Anterior cingulate cortex (tissue), 58 donors: ENCODE measurements at places on chromosomes 7 and 10.

- DNase-seq: no peak
These were observed 7.6 kb downstream of the BPGM start for GRCh38 chr7:134654104-134654775.

DNA sequence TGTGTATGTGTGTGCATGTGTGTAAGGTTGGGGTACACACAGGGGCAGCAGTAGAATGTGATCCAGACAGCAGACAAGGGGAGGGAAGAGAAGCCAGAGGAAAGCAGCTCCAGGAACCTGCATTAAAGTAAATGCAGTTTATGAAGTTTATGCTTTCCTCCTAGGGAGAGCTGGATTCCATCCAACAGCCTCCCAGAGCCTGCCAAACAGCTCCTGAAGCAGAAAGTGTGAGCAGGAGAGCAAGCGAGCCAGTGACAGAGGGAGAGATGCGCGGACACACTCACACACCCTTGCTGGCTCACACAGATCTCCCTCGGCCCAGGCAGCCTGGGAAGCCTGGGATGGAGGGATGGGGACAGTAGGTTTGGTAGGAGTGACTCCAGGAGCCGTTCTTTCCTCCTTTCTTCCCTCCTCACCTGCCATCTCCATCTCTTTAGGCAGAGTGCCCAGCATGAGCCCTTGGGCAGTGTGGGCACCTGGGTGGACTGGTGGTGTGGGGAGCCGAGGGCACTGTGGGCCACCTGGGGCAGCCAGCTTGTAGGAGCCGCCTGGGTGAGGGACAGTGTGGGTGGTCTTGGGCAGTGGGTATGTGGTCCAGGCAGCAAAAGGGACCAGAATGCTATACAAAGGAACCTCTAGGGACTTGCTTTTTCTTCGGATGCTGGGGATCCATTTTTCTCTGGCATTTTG lies 46.1 kb downstream of the PAX2 start:
- DNase-seq: no peak

DNA sequence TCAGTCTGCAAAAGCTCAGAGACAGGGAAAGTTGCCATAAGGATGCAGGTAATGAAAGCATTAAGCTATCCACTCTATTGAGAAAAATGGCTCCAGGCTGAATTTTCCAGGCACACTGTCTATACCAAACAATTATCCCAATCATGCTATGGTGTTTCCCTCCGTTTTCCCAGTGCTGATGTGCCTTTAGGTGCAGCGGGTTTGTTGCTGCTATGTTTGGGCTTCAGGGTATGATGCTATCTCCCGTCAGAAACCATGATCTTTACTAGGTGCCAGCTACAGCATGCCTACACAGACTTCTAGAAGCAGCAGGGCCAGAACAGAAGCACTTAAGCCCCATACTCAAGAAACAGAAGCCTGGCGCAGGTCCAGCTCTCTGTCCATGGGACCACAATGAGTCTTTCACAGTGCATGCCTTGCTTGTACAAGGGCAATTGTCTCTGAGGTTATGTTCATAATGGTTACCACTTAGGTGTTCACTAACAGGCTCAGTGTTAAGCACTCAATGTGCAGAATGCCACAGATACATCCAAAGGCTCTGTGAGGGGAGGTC lies 19.4 kb downstream of the STEAP1B start:
- DNase-seq: no peak

DNA sequence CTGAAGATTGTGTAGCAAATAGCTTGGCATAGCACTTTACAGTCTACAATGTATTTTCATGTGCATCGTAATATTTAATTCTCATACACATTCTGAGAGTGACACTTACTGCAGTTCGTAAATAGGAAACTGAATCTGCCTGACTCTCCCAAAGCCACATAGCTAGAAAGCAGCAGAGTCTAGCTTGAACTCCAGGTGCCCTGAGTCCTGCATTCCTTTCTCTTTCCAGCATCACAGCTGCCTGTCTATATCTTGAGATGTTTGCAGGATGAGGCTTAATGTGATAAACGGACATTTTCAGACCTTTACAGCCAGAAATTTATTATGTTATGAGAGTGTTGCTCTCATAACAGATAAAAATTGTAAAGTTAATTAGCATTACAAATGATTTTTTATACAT lies 132.9 kb upstream of the PLXDC2 start:
- DNase-seq: no peak

GRCh38 chr10:92757066-92757710 lies 67.4 kb downstream of the HHEX start:
- peak; percentile 19 for DNase-seq

DNA sequence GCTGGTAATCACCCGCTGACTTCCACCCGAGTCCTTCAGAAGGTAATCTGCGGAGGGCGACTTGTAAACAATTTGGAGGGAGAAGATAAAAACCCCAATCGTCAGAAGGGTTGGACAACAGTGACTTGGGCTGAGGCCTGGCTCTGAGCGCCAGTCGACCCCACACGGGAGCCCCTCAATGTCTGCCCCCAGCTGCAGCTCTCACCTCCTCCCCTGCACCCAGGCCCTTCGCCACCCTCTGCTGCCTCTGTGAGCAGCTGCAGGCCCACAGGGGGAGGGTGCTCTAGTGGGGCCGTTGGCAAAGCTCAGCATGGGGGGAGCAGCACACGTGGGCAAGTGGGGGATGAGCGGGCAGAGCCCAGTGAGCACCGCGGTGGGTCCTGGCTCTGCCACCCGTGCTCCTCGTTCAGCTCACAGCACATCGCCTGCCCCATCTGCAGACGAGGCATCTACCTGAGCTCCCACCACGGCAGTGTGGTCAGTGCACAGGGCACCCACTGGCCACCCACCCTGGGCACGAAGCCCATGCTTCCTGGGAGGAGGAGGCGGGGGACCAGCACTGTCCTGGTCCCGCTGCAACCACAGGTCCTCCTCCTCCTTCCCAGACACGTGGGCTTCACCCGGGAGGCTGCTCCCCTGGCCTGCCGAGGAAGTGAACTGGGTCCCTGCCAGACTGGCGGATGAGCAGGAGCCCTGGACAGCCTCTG lies 280.5 kb downstream of the ELFN1 start:
- no peak for DNase-seq

GRCh38 chr10:78190051-78190825 lies 156.6 kb downstream of the RPS24 start:
- DNase-seq: no peak

DNA sequence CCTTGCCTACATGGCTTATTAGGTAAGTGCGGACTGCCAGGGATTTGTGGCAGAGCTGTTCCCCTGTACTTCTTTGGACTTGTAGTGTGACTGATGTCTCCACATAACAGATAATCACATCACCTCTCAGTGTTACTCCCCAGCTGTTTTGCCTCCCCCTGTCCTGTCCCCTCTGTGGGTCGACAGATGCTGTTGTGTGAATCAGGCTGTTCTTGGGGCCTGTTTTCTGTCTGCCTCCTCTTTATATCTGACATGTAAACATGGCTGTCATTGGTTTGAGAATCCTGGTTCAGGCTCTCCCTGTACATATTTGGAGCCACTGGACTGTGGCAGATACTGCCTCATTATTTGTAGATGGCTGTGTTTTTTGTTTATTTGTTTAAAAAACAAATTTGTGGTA lies 22.7 kb downstream of the CCNY start:
- no peak for DNase-seq

DNA sequence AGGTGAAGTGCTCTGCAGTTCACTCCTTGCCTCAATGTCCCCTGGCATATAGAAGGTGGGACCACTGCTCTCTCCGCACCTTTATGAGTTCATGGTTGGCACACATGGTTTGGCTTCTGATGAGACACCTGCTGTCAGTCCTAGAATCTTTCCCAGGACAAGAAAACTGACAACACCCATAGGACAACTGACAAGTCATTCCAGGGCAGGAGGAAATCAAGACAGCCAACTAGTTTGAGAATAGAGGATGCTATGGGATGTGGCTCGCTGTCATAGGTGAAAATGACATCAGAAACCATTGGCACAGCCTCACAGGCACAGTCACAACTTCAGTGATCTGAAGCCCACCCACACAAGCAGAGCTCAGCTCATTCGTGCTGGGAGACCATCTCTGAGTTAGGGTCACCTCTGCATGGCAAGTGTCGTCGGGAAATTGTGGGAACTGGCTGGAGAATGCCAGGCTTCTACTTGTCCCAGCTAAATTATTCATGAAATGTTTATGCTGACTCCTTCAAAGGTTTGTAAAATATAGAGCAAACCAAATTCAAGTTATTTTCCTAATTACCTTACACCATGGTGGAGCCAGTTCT lies 762.4 kb downstream of the GRID1 start:
- DNase-seq: no peak

GRCh38 chr7:41445946-41446345 lies 256.9 kb downstream of the INHBA start:
- no peak for DNase-seq

GRCh38 chr10:128927497-128928161 lies 539.4 kb upstream of the MGMT start:
- no peak for DNase-seq

GRCh38 chr10:25280573-25280972 lies 105.8 kb downstream of the GPR158 start:
- no peak for DNase-seq

GRCh38 chr7:107874605-107875446 lies 16.2 kb upstream of the DLD start:
- DNase-seq: no peak

GRCh38 chr7:50852901-50853300 lies 70.2 kb upstream of the GRB10 start:
- no peak for DNase-seq

GRCh38 chr7:910441-910861 lies 34.1 kb downstream of the GET4 start:
- DNase-seq: no peak

DNA sequence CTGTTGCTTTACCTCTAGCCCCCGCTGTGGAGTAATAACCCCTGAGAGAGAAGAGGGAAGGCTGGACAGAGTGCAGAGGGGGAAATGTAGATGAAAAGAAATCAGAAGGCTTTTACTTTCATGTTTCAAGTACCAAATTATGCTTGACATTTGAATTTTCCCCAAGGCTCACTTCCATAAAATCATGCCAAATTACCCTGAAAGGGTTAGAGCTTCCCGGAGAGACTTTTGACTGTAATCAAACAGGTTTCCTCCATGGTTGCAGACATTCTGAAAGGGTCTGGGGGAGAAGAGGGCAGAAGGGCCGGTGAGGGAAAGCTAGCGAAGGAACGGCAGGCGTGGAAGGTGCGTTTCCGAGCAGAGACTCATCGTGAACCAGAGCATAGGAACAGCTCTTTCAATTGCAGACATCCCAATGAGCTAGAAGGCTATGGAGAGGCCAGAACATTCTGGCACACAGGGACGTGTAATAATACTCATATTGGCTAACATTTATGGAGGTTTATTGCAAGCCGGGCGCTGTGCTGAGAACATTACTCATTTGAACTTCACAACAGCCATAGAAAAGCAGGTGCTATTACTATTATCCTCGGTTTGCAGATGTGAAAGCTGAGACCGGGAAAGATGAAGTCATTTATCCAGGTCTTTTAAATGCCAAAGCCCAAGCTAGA lies 620.8 kb upstream of the AUTS2 start:
- no peak for DNase-seq

DNA sequence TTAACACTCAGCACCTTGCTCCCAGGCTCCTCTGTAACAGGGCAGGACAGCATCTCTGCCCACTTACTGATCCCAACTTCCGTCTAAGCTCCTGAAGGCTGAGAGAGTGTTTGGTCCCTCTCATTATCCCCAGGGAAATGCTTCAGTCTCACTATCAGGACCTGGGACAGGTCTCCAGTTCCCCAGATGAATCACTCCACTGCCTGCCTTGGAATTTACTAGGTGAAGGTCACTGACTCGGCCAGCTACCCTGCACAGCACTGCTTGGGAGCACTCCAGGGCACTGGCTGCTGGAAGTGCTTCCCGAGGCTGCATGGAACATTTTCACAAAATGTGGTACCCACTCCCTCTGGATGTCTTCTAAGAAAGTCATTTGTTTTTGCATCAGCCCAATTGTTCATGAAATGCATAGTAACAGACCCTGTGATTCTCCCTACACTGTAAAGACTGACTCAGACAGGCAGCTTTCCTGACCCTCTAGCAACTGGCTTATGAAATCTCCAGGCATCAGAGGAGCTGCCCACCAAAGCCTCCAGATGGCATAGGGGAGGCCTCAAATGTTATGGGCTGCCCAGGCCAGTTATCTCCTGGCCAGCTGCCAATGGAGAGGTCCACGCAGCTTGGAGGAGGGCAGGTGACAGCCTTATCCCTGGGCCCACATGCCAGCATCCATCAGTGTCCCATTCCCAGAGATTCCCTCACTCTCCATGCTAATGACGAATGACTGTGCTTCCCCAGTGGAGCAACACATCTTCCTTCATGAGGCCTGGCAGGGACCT lies 89.1 kb downstream of the GFRA1 start:
- no peak for DNase-seq

- no peak for DNase-seq
These were observed 86.4 kb downstream of the CDK6 start for GRCh38 chr7:92749832-92750446.

DNA sequence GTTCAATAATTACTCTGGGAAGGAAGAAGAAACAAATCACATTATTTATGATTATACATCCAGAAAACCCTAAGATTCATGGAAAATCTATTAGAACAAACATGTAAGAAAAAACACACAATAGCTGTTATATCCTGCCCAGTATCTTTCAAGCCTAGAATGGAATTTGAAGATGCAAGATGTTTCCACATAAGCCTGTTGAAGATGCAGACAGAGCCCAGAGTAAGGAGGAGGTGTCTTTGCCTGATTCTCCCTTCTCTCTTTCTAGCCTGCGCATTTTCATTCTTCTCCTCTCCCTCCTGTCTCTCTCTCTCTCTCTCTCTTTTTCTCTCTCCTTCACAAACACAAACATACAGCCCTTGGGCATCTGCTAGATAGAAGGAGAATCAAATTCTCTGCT lies 170.1 kb upstream of the INHBA start:
- no peak for DNase-seq

- no peak for DNase-seq
These were observed 82.0 kb downstream of the DOCK4 start for GRCh38 chr7:112124061-112124766.

DNA sequence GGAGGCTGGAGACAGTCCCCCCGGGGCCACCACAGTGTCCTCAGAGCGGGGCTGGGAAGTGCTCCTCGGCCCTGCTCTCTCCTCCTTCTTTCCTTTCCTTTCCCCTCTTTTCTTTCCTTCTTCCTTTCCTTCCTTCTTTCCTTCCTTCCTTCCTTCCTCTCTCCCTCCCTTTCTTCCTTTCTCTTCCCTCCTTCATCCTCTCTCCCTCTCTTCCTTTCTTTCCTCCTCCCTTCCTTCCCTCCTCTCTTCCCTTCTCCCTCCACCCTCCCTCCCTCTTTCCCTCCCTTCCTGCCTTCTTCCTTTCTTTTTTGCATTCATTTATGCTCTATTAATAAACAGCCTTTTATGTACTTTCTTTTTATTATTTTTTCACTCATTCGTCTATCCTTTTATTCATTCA lies 127.1 kb upstream of the TCERG1L start:
- no peak for DNase-seq
